Activated CD4-positive, alpha-beta T cell treated with anti-CD3 and anti-CD28 coated beads for 36 hours (primary cell): ENCODE measurements at places on chromosomes 16 and 17. TPM values are rescaled to one million over a fixed set of nuclear protein-coding genes. Genes with fewer than 3 reads are reported as not detected.

The RASL10B gene
- 2.7 TPM for total RNA-seq

The FZD2 gene
- total RNA-seq: 0.09 TPM

The HLF gene
- total RNA-seq: 1.0 TPM

The WDR81 gene
- 6.9 TPM for total RNA-seq

The SLFN14 gene
- total RNA-seq: not detected

GRCh38 chr17:77054936-77055335 lies 85.8 kb upstream of the SEC14L1 start:
- DNase-seq: no peak

GRCh38 chr16:179211-180092 lies 807 bp upstream of the HBQ1 start:
- DNase-seq: no peak

DNA sequence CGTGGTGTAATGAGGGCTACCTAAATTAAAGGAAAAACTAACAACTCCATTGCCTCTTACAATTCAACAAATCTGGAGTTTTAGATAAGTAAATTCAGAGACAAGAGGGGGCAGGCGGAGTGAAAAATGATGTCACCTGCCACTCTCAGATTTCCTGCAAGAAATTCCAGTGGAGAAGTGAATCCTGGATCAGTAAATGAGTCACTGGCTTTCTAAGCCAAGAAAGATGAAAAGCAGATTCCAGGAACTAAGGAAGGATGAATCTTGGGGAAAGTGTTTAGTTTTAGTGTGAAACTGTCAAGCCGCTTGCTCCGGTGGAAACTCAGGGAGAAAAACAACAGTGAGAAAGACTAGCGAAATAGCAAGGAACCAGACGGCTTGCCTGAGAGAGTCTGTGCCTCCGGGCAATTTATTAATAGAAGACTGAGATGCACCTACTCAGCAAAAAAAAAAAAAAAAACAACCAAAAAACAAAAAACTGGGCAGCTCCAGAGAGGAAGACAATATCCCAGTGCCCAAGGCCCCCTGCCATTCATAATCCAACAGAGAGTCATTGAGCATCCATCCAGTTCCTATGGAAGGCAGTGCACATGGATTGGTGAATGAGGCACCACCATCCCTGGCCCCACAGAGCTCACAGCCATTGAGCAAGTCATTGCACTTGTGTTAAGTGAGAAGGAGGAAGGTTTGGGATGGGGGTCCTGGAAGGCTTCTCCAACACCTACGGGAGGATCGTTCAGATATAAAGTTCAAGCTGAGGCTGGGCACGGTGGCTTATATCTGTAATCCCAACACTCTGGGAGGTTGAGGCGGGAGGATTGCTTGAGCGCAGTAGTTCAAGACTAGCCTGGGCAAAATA lies 12.1 kb upstream of the RIPOR1 start:
- no peak for DNase-seq

GRCh38 chr17:40015005-40015997 lies at the start of gene CSF3:
Gene CSF3 (plus strand): TSS chr17:40015440. CDS start chr17:40015475, 35 bp downstream.
- no peak for DNase-seq

- DNase-seq: no peak
Measured at GRCh38 chr17:8087952-8088230, 375 bp upstream of the ALOX12B start.
